ENCODE measurements at places on chromosomes 7 and 10.

- no peak for DNase-seq
Observed at GRCh38 chr7:2287745-2288144, 26.5 kb downstream of the SNX8 start.

GRCh38 chr10:88473989-88474883 lies 108.9 kb downstream of the RNLS start:
- DNase-seq: peak; percentile 26

DNA sequence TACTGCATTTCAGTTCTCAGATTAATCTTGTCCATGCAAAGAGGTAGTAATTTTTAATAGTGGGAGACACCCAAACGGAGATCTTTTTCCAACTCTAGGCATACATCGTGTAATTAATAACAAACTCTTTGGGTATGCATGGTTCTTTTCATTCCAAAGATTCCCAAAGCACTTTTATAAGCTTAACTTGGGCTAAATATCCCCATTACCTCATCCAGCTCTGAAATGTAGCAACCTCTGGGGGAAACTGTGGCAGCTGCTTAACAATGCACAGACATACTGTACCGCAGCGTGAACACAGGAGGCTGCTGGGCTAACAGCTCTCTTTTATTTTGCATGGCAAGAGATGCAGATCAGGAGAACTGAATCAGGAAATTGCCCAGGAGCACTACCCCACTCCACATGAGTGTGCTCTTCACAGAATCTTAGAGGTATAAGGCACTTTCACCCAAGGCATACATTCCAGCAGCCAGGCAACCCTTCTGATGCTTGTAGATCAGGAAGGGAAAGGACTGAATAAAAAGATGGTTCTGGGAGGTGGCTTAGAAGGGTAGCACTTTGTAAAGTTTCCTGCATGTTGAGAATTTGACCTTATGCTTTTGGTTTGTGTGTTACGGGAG lies 114.4 kb upstream of the GLI3 start:
- peak; percentile 92 for DNase-seq

DNA sequence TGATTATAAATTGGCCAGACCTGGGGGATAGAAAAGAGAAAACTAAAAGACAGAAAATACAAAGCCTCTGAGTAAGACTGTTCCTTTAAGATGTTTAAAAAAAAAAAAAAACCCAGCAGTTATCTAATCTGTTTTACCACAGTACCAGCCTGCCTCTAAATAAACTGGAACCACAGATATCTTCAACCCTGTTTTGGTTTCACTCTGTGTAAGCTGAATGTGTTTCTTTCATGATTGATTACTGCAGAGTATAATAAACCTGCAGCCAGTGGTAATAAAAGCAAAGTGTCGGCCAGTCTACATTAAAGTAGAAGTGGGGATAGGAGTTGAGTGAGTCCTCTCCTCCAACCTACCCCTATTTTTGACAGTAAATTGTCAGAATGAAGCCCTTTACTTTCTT lies 40.6 kb downstream of the MGAM2 start:
- no peak for DNase-seq

- DNase-seq: no peak
Observed at GRCh38 chr7:98194186-98194585, 17.1 kb upstream of the BHLHA15 start.

- no peak for DNase-seq
Observed at GRCh38 chr10:24434961-24435360, 226.0 kb downstream of the KIAA1217 start.

- DNase-seq: no peak
Observed at GRCh38 chr7:80129785-80130184, 4.8 kb upstream of the GNAI1 start.

- no peak for DNase-seq
Observed at GRCh38 chr7:127961786-127962453, 69.3 kb downstream of the LRRC4 start.

GRCh38 chr7:26413007-26413691 lies 121.5 kb downstream of the SNX10 start:
- peak; percentile 22 for DNase-seq

DNA sequence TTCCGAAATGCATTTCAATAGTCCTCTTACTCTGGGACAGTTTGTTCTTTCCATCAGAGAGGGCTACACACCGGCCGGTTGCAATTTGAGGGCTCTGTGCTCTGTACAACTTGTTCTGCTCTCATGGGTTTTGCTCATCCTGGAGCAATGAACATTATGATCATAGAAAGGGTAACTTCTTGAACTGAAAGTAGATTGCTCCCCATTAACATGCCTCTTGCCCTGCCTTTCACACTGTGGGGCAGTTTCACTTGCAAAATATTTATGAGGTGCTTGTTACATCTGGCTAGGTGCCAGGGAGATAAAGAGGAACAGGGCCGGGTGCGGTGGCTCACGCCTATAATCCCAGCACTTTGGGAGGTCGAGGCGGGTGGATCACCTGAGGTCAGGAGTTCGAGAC lies 97.3 kb upstream of the MPP7 start:
- DNase-seq: no peak

DNA sequence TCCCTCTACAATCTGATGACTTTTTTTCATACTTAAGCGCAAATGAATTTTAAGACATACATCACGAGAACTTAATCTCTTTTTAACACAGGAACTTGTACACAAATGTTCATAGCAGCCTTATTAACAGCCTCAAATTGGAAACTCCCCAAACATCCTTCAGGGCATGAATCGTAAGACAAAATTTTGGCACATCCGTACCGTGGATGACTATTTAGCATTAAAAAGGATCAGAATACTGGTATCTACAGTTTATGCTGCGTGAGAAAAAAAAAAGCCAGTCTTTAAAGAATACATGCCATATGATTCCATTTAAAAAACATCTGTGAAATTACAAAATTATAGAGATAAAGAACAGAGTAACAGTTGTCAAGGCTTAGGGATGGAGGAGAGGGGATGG lies 46.8 kb downstream of the PDE1C start:
- DNase-seq: peak; percentile 31

GRCh38 chr7:70472601-70473237 lies 659.2 kb upstream of the GALNT17 start:
- peak; percentile 33 for DNase-seq

DNA sequence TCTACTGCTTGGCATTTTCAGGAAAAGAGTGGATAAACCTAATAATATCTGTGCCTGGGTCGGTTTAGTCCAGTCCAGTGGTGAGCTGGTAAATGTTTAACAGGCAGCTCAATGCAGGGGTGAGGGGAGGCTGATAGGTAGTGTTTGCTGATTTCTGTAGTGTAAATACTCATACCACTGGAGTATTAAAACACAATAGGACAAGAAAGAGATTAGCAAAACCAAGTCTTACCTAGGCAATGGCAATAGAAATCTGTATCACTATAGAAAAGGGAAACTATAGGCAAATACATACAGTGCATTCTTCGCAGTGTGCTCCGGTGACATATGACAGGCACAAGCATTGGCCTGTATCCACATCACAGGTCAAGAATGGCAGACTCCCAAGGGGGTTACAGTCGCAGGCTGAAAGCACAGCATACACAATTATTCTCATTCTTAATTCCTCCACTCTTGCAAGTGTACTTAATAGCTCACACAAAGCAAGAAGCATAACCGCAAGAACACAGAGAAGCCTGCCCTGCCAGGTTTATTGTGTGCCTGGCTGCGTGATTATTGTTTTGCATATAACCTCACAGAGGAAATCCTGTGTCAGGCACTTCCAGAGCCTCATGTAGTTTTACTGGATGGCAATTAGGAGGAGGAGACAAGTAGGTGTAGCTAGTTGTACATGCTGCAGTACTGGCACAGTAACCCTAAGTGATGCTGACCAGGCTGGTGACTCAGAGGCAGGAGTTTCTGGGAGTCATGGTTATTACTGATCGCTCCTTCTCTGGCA lies 35.0 kb downstream of the LAMB4 start:
- DNase-seq: peak; percentile 49

- DNase-seq: no peak
Observed at GRCh38 chr7:144416341-144416740, 12.8 kb upstream of the NOBOX start.

- no peak for DNase-seq
Observed at GRCh38 chr7:74193054-74193453, 16.8 kb upstream of the LAT2 start.

DNA sequence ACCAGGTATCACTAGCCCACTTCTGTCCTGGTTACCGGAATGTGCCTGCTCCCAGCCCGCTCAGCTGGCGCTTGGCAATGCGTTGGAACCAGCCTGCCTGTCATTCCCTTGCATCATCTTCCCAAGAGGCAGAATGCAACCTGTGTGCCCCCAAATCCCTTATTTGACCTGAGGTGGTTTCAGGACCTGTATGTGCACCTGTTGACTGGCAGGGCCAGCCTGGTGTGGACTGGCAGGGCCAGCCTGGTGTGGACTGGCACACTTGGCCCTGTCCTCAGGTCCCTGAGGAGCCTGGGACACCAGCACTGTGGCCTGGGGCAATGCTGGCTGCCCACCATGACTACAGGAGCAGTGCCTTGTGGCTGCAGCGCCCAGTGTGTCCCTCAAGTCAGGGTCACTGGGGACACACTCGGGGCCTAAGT lies 38.2 kb downstream of the ZNF467 start:
- no peak for DNase-seq

- DNase-seq: no peak
Observed at GRCh38 chr10:48792121-48792520, 107.4 kb downstream of the WDFY4 start.

- DNase-seq: peak; percentile 71
Observed at GRCh38 chr10:49009199-49009979, 69.7 kb upstream of the LRRC18 start.

GRCh38 chr7:33874943-33875342 lies 30.4 kb upstream of the BMPER start:
- no peak for DNase-seq

DNA sequence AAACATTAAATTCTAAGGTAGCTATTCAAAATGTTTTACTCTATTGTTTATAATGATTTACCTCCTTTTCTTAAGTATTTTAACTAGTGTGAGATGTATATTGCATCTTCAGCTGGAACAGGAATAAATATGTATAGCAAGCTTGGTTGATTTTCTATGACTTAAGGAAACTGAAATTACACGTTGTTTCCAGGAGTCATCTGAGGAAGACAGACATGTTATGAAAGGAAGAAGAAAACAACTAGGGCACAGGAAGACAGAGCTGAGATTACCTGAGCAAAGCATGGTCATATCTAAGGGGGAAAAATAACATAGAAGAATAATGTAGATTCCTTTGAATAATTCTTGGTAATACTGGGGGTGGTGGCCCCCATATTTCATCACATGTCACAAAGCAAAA lies 210.9 kb upstream of the SEMA3E start:
- no peak for DNase-seq

- DNase-seq: no peak
Observed at GRCh38 chr7:148782757-148783456, 84.2 kb downstream of the CUL1 start.

DNA sequence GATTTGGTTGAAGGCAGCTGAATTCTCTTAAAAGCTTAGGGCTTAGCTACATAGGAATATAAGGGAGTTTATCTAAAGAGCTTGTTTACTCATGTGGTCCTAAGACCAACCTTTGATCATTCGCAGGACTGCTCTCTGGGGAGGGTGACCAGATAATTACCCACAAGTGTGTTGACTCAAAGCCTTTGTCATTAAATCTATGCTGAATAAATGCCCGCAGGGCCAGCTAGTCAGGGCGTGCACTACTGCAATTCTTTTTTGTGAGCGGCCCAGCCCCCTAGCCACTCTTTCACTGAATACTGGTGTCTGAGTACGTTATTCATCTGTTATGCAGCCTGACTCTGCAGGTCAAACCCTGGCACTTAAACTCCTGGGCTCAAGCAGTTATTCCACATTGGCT lies 69.6 kb downstream of the AKAP9 start:
- no peak for DNase-seq
